Mesothelial cell of epicardium (in vitro differentiated cells): ENCODE measurements at places on chromosomes 1 and 21. TPM values are rescaled to one million over a fixed set of nuclear protein-coding genes. Genes with fewer than 3 reads are reported as not detected.

C1orf94 gene
- total RNA-seq, result not detected in 3 replicates

LRRC39 gene
- total RNA-seq, result 1.7 to 2.0 TPM (median 1.9 TPM) in 3 replicates

KCNJ15 gene
- 0.70 to 1.9 TPM (median 1.1 TPM) in 3 replicates for total RNA-seq

DDOST gene
- 244 to 248 TPM (median 245 TPM) in 3 replicates for total RNA-seq

SLC6A17 gene
- 1.4 to 1.6 TPM (median 1.6 TPM) in 3 replicates for total RNA-seq

ADCY10 gene
- 0.04 to 0.47 TPM (median 0.16 TPM) in 3 replicates for total RNA-seq

OR2L3 gene
- total RNA-seq, result not detected in 3 replicates

S100A16 gene
- 22.1 to 24.8 TPM (median 22.4 TPM) in 3 replicates for total RNA-seq

PATJ gene
- 118 to 129 TPM (median 120 TPM) in 3 replicates for total RNA-seq

EFNA3 gene
- total RNA-seq, result 14.6 to 17.8 TPM (median 15.4 TPM) in 3 replicates

ACTN2 gene
- total RNA-seq, result 1.7 to 2.2 TPM (median 1.9 TPM) in 3 replicates

CACNA1S gene
- 0.05 TPM in 1 of 3 replicates, not detected in the others for total RNA-seq

RGS8 gene
- total RNA-seq, result not detected in 3 replicates

UMODL1 gene
- not detected in 3 replicates for total RNA-seq

MPZ gene
- 1.3 to 1.4 TPM (median 1.3 TPM) in 3 replicates for total RNA-seq
